ENCODE measurements at places on chromosomes 7 and 10.

DNA sequence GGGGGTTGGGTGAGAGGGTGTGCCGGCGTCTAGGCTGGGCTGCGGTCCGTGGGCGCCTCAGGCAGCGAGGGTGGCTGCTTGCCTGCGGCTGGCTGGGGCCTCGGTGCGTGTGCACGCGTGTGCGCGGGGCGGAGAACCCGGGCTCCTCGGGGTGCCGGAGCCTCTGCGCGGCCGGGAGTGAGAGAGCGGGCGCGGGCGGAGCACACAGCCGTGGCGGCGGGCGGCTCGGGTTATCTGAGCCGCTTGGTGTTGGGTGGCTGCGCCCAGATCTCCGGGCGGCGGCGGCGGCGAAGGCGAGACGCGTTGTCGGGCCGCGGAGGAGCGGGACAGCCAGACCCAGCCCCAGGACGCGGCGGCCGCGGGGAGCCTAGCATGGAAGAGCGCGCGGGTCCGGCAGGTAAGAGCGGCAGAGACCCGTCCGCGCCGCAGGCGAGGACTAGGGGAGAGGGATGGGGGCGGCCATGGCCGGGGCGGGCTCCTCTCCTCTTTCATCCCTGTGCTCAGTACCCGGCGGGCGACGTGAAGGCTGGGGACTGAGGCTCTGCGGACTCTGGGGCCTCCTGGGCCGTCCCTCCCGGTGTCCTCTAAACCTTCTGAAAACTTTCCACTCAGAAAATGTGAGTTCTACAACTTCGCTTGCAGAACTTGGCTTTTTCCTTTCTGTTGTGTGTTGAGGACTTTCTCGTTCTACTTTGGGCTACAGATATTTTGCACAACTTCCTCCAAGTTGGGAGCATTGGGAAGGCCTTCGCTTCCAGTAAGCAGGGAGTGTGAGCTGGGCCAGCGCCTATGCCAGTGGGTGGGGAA lies 9.8 kb upstream of the PAX2 start:
- no peak for DNase-seq

- DNase-seq: no peak
Measured at GRCh38 chr10:126736142-126736541, 65.6 kb upstream of the C10orf90 start.

GRCh38 chr10:13788711-13789447 lies 202.1 kb downstream of the PRPF18 start:
- peak; percentile 27 for DNase-seq

- DNase-seq: no peak
Measured at GRCh38 chr7:128234476-128235026, 6.5 kb upstream of the LEP start.

- DNase-seq: no peak
Measured at GRCh38 chr7:137975221-137975620, 26.7 kb downstream of the CREB3L2 start.

DNA sequence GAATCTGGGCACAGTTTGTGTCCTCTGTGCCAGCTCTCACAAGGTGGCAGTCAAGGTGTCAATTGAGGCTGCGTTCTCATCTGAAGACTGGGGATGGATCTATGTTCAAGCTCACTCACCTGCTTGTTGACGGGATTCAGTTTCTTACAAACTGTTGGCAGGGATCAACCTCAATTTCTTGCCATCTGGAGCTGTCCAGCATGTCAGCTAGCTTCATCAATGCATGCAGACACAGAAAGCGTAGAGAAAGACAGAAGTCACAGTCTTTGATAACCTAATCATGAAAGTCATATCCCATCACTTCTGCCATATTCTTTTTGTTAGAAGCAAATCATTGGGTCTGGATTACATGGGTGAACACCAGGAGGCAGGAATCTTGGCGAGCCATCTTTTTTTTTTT lies 32.0 kb upstream of the WAPL start:
- DNase-seq: no peak

GRCh38 chr10:131963350-131963749 lies 18.4 kb downstream of the BNIP3 start:
- no peak for DNase-seq

DNA sequence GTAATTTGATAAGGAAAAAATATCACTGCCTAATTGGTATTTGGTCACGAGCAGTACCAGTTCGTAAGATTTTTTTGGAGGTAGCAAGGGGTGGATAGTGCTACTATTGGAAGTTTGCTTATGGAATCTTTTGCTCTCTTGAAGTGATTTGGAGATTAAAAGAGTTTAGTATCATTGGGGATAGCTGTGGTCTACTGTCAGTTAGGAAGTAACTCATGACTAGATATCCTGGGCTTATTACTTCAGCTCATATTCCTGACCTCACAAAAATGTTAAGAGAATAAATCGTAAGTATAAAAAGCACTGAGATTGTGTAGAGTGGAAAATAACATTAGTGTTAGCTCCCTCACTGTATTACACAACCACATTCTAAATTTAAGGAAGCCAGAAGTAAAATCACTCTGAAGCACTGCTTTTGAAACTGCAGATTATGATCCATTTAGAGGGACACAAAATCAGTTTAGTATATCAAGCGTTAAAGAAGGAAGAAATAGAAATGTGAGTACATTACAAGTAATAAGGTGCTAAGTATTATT lies 22.6 kb downstream of the SGPL1 start:
- DNase-seq: no peak

DNA sequence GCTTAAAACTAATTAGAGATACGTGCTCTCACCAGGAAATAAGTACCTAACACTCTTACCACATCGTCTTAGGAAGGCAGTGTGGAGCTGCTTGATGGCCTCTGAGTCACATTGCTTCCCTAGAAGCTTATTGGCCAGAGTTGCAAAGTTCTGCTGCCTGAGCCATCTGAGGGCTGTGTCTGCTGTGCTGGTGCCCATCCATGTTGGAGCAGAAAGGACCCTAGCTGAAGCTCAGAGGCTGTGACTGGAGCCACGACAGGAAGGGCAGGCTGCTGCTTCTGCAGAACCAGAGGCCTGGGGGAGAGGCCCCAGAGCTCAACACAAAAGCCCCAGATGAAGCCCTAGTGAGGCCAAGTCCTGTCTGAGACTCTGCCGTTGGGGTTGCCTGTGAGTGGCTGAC lies 64.8 kb upstream of the IGFBP3 start:
- no peak for DNase-seq

DNA sequence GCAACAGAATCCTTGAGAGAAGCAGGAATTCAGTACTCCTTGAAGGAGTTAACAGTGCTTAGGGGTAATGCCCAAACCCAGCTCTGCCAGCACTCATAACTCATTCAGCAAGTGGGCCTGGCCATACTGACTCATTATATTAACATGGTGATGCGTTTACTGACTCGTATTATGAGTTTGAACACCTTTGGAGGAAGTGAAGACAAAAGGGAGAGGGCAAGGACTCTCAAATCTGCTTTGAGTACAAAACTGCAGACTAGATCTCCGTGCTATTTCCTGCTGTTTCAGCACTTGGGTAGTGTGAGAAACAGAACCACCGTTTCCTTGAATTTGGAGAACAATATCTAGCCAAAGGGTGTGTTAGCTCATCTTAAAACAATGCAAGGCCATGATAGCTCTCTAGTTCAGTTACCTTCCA lies 30.8 kb downstream of the SLC16A9 start:
- DNase-seq: no peak

GRCh38 chr10:63094881-63095280 lies 38.2 kb upstream of the NRBF2 start:
- DNase-seq: no peak

GRCh38 chr7:80468931-80469714 lies 42.7 kb downstream of the GNAT3 start:
- no peak for DNase-seq

GRCh38 chr7:129553899-129554461 lies 51.6 kb downstream of the SMKR1 start:
- peak; percentile 34 for DNase-seq

DNA sequence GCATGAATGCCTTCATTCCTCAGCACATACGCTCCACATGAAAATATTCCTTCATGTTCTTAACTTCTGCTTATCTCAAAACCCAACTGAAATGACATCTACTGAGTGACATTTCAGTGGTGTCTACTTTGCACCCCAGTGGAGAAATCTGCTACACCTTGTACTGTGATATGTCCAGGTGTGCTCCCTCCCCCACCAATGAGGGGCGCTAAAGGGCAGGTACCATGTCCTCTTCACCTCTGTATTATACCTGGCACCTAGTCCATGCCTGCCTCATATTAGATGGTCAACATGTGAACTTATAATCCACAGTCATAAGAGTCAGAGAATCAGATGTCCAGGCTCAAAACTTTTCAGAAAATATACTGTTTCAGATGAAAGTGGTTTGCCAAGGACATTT lies 2.1 kb downstream of the PAXIP1 start:
- DNase-seq: no peak

DNA sequence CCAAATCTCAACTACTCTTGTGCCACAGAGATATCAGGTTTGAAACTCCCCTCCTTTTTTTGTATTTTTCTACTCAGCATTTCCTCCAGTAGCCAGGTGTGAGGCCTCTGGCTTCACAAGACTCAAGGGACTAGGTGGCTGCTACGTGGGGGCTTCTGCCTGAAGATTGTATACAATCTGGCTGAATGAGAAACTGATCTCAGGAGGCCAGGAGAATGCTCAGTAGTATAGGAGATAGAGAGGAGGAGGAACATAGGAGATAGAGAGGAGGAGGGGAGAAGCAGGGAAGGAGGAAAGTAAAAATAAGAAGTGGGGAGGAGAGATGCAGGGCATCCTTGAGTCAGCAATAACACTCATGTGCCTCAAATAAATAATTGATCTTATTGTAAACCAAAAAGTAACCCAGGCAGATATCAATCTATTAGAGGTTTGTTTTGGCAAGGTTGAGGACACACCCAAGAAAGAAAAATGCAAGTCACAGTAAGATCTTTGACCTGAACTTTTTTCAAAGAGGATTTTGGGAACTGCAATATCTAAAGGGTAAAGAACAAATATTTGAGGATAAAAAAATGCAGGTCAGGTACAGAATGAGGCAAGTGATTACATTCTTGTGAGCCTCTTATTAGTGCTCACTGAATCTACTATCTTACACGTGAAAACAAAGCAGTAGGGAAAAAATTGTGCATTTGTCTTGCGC lies 36.8 kb downstream of the AKR1C8 start:
- no peak for DNase-seq

GRCh38 chr7:36661135-36661840 lies 63.0 kb downstream of the AOAH start:
- DNase-seq: no peak

GRCh38 chr7:23467291-23467805 lies 2.9 kb downstream of the IGF2BP3 start:
- no peak for DNase-seq

- DNase-seq: no peak
Measured at GRCh38 chr7:128119036-128119435, 87.8 kb upstream of the LRRC4 start.

GRCh38 chr10:9885761-9886160 lies 1131.9 kb upstream of the CELF2 start:
- DNase-seq: no peak

DNA sequence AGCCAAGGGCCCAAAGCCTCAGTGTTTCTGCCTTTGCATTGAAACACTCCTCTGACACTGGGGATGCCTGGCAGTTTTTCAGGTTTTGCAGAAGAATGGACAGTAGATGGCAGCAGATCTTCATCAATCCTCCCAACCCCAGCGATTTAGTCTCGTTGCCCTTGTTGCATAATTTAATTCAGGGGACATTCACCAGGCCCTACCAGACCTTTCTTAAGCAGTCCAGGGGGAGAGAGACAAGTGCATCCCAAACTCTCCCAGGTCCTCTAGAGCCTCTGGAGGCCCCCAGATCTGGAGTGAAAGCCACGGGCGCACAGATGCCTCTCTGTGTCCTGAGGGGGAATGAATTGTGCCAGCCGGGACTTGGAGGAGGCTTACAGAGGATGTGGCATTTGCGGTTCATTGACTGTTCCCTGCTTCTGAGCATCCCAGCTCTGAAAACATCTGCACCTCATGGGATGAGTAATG lies 29.6 kb downstream of the MINDY4 start:
- DNase-seq: peak; percentile 29

- DNase-seq: no peak
Measured at GRCh38 chr10:103804871-103805270, 50.5 kb downstream of the SH3PXD2A start.

- no peak for DNase-seq
Measured at GRCh38 chr7:100476101-100476780, 2.8 kb downstream of the TSC22D4 start.

GRCh38 chr7:45158471-45158870 lies 880 bp downstream of the RAMP3 start:
- DNase-seq: no peak
